Midbrain (tissue), 1 donor: ENCODE measurements at places on chromosomes 4 and X.
A peak's percentile ranks its signal among the peaks of the same experiment; 100 is the strongest.

DNA sequence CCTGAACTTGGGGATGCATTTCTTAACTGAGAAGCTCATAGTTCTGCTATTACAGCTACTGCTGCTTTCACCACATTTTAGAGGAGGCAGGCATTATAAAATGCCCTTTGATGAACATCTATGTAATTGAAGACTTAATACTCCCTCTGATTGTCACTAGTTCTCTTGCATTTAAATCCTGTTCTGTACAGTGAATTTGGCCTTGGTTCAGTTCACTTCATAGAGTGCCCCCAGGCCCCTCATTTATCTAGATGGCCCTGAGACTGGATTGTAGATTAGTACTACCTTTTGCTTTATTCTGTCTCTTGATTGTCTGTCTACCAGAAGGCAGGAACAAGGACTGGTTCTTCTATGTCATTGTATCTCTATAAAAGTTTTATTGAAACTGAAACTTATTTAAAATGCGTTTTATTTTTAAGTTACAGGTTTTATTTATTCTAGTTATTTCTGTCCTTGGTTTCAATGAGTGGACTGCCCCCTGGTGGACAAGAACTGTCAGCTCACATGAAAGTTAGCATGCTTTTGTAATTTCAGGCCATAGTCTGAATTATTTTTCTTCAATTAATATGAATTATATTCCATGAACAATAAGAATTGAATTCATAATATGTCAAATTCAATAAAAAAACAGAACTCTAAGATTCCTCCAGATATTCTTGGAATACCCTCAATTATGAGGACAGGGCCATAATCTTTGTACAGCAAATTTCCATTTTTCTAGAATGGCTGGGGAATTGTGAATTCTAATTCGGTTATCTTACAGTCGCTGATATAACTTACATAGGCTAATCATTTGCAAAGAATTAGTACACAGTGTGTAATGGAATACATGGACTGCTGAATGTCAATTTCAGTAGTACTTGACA is 47.2 kb upstream of the TMEM33 start:
- DNase-seq: peak; percentile 63

GRCh38 chr4:69881173-69881773 is 21.3 kb upstream of the SULT1E1 start:
- peak; percentile 63 for DNase-seq

GRCh38 chr4:5878359-5878758 is 14.5 kb downstream of the CRMP1 start:
- DNase-seq: no peak

- no peak for DNase-seq
Observed at GRCh38 chrX:151871244-151871643, 41.4 kb upstream of the MAGEA4 start.

- DNase-seq: peak; percentile 41
Observed at GRCh38 chr4:11424000-11424399, 4.7 kb downstream of the HS3ST1 start.

- no peak for DNase-seq
Observed at GRCh38 chr4:41236032-41236431, 20.7 kb upstream of the UCHL1 start.

- no peak for DNase-seq
Observed at GRCh38 chrX:153410373-153410772, 899 bp upstream of the ZFP92 start.
